ENCODE measurements at places on chromosomes 3 and 15.

DNA sequence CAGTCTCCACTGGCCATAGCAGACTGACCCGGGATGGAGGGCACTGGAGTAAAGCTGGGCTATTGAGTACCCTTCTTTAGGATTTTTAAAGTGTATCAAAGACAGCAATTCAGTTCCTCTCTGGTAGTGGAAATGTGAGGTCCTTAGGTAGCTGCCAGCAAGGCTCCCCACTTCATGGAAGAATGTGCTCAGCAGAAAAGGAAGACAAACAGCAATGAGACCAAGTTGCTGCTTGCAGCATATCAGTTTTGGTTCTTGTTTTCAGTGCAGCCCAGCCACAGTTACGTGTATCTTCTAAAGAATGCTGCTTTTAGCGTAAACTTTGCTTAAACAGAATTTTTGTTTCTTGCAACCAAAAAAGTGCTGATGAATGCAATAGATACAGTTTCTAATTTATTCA is 374.0 kb upstream of the CBLB start:
- DNase-seq: no peak

- no peak for DNase-seq
These were observed 15.6 kb upstream of the FILIP1L start for GRCh38 chr3:100129941-100130340.

GRCh38 chr15:28981921-28982320 is 96.1 kb downstream of the APBA2 start:
- DNase-seq: no peak

DNA sequence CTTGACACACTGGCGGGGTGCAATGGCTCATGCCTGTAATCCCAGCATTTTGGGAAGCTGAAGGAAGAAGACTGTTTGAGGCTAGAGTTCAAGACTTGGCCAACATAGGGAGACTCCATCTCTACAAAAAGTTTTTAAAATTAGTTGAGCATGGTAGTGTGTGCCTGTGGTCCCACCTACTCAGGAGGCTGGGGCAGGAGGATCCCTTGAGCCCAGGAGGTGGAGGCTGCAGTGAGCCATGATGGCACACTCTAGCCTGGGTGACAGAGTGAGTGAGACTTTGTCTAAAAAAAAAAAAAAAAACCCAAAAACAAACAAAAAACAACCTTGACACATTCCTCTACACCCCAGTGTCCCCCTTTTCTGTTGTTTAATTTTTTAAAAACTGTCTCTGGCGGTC is 4.0 kb upstream of the ITPKA start:
- no peak for DNase-seq
